ENCODE measurements at places on chromosomes 13 and 19.

- DNase-seq = no peak
These were observed 696.3 kb upstream of the SLC10A2 start for GRCh38 chr13:103762523-103762922.

- DNase-seq = no peak
These were observed 519.9 kb downstream of the PCDH17 start for GRCh38 chr13:58151452-58151851.

DNA sequence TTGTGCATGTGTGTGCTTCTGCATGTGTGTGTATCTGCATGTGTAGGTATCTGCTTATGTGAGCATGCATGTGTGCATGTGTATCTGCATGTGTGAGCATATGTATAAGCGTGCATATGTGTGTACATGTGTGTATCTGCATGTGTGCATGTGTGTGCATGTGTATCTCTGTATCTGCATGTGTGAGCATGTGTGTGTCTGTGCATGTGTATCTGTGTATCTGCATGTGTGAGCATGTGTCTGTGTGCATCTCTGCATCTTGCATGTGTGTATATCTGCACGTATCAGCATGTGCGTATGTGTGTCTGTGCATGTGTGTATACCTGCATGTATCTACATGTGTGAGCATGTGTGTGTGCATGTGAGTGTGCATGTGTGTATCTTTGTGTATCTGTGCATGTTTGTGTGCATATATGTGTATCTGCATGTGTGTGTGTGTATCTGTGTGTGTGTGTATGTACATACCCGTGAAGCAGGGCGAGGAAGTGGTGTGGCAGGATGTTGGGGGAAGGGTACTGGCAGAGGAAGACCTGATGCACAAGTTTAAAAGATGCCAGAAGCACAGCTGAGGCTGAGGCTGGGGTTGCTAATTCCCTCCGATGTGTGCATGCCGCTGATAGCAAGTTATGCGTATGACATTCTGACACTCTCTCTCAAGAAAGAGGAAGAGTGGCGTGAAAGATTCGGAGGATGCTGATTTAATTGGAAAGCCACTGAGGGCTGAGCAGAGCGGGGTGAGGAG lies 64.2 kb downstream of the TEX29 start:
- no peak for DNase-seq

GRCh38 chr13:29239653-29240525 lies 355.6 kb downstream of the SLC7A1 start:
- DNase-seq = no peak

DNA sequence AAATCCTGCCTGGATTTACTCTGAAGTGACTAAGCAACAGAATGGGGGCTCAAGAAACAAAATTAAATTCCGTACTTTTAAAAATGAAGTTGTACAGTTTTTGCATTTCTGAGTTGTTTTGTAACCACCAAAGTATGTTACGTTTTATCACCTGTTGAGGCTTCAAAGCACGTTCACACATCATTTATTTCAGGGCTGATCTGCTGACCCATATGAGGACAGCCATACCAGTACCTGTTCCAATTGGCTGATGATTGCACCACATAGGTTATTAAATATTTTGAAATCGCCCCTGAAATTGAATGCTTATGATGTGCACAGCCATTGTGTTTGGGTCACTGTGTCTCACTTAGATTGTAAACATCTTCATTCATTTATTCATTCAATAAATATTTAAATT lies 72.0 kb upstream of the FLT1 start:
- no peak for DNase-seq

Data from dorsolateral prefrontal cortex (tissue), 122 donors.